ENCODE measurements at places on chromosomes 1 and 21.

DNA sequence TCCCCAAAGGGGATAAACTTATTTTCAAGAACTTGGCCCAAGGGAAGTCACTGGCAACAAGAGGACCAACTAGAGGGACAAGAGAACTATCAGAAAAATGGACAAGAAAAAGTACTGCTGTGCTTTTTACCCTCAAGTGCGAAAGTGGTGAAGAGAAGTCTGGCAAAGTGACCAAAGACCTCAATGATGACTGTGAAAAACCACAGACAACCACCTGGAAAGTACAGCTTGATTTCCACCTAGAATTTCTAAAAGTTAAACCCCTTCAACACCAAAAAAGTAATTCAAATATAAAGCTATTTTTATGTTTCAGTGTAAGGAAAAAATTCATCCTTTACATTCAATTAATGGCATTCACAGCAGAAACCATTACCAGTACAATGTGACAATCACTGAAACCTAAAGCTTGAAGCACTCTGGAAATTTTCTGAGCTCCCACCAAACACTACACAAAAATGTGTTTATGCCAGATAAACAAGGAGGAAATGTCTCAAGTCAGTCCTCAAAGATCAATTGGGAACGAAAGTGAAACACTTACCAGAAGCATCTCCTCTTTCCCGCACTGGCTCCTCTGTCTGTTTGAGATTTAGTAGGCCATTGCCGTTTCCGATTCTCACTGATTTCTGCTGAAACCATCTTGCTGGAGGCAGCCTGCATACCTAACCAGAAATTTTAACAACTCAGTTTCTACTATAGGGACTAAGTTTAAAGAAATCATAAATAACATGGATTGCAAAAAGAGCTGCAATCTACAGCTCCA is 8.3 kb downstream of the SDE2 start:
- H3K36me3 ChIP-seq = peaks cover 41% of the 10 kb centered on the region
- H3K4me1 ChIP-seq = peaks cover 7% of the 10 kb centered on the region
- no peak overlapping the region for H3K27ac ChIP-seq
- H3K4me3 ChIP-seq = no peak overlapping the region
- H3K27me3 ChIP-seq = no peaks in the 10 kb centered on the region
- DNase-seq = no peak

DNA sequence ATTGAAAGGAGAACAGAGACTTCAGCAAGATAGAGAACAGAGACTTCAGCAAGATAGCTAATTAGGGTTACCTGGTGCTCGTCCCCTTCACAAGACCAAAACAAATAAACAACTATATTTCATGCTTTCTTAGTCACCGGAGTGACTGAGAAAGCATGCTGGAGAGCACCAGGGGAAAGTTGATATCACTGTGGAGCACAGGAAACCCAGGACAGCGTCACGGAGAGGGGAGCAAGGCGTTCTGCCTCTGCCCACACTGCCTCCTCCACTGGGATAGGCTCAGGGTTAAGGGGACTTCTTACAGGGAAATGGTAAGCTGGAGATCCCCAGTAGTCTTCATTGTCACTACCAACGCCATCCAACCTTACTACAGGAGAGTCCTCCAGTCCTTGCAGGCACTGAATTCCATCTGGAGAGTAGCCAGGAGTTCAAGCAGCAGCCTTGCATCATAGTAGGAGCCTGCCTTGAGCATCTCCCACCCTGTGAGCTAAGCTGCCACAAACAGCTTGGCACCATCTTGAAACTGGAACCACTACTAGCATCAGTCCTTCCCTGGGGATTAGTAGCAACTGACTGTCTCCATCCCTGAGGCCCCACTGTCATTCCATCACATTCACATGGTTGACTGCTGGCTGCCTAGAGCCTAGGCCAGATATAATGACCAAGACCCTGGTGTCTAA is 239.4 kb downstream of the PLPP3 start:
- no peaks in the 10 kb centered on the region for H3K36me3 ChIP-seq
- H3K27me3 ChIP-seq = no peaks in the 10 kb centered on the region
- no peak overlapping the region for H3K27ac ChIP-seq
- no peak overlapping the region for H3K4me3 ChIP-seq
- DNase-seq = no peak

GRCh38 chr1:24155011-24155782 is 12.3 kb upstream of the IL22RA1 start:
- peak; percentile 39 for DNase-seq
- no peak overlapping the region for H3K27ac ChIP-seq
- peaks cover 4% of the 10 kb centered on the region for H3K27me3 ChIP-seq

DNA sequence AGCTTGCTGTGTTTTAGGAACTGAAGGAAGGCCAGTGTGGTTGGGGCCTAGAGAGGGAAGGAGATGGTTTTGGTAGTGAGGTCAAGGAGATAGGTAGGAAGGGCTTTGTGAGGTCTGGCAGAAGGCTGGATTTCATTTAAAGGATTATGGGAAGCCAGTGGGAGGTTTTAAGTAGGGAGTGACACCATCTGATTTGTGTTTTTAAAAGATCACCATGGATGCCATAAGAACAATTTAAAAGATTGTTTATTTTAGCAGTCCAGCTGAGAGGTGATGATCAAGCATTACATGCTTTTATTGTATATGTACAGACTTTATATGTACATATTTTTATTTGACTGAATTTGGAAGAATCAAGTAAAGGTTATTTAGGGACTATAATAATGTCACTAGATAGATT is 26.4 kb downstream of the RGL1 start:
- no peak for DNase-seq
- peaks cover 10% of the 10 kb centered on the region for H3K4me1 ChIP-seq
- peaks cover 15% of the 10 kb centered on the region for H3K36me3 ChIP-seq
- no peaks in the 10 kb centered on the region for H3K27me3 ChIP-seq
- no peak overlapping the region for H3K27ac ChIP-seq
- H3K4me3 ChIP-seq = no peak overlapping the region

DNA sequence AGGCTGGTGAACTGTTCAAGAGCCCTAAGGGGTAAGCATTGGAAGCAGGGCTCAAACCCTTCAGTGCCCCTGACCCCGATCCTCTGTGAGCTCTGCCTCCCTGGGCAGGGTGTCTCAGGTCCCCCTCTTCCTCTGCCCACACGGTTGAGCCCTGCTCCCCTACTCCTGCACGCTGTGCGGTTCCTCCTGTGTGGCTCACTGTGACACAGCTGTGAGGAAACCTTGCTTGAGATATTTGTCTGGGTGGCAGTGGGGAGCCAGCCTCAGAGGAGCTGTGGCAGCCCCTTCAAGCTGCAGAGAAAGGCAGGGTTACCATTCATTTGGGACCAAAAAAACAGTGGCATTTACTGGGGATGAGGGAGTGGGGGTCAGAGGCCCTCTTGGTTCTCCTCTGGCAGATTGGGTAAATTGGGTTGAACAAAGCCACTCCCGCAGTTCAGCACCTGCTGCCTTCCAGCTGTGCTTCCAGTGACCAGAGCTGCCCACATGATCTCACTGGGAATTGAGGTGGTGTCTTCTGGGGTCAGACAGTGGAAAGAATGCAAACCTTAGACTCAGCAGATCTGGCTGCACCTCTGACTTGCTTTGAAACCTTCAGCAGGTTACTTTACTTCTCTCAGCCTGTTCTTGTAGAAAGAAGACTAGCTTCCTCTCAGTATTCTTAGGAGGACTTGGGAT is 60.6 kb upstream of the CD1D start:
- H3K27me3 ChIP-seq = peaks cover 2% of the 10 kb centered on the region
- no peak overlapping the region for H3K27ac ChIP-seq
- no peaks in the 10 kb centered on the region for H3K36me3 ChIP-seq
- H3K4me1 ChIP-seq = peaks cover 2% of the 10 kb centered on the region
- no peak for DNase-seq
- no peak overlapping the region for H3K4me3 ChIP-seq
